Activated naive CD4-positive, alpha-beta T cell treated with anti-CD3 and anti-CD28 coated beads, Interleukin-2, amount 50 U/mL, for 72 hours (primary cell): ENCODE measurements at places on chromosomes 11 and 22.

DNA sequence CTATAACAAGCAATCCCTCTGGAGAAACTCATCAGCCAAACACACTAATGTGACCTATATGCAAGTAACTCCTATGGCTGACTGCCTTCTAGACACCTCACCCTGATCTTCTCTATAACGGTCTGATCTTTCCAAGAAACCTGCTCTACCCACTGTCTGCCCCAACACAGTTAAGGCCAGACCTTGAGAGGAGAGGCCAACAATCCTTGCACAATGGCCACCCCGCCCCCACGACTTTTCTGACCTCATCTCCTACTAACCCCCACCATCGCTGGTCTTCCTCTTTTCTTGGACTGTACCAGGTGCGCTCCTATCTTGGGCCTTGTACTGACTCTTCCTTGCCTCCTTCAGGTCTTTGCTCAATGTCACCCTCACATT is 12.5 kb downstream of the HIRA start:
- DNase-seq = no peak

- DNase-seq = peak; percentile 37
Measured at GRCh38 chr11:3095712-3096361, 38.6 kb upstream of the CARS1 start.

- no peak for DNase-seq
Measured at GRCh38 chr11:56855217-56855616, 106.7 kb upstream of the OR9G4 start.

GRCh38 chr11:128878455-128878854 is 11.4 kb upstream of the KCNJ1 start:
- DNase-seq = no peak

GRCh38 chr11:35126000-35126878 is 12.7 kb upstream of the CD44 start:
- DNase-seq = peak; percentile 69

- no peak for DNase-seq
Measured at GRCh38 chr11:67421430-67422031, 6.1 kb downstream of the CARNS1 start.

- DNase-seq = no peak
Measured at GRCh38 chr11:134072844-134073243, 4.0 kb downstream of the JAM3 start.

DNA sequence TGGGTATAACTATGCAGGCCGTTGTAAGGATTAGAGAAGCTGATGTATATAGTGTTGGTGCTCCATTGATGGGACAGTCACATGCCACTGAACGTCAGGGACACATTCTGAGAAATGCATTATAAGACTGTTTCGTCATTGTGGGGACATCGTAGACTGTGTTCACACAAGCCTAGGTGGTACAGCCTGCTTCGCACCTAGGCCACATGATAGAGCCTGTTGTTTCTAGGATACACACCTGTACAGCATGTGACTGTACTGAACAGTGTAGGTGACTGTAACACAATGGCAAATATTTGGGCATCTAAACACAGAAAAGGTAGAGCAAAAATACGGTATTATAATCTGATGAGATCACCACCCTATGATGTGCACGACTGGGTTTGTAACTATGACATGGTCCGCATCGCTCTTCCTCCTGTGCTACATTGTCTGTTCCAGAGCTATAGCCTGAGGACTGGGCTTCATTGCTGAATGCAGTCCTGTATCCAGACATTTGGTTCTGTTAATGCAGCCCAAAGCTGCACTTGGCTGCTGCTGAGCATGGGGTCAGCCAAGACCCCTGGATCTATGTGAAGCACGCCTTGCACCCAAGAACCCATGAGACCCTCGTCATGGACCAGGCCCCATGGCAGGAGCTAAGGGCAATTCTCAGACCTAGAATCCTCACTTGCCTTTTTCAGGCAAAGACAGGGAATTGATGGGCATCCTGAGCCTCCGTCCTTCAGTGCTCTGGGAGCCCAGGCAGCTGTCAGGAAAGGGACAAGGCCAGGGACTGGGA is 51.1 kb upstream of the THY1 start:
- no peak for DNase-seq

DNA sequence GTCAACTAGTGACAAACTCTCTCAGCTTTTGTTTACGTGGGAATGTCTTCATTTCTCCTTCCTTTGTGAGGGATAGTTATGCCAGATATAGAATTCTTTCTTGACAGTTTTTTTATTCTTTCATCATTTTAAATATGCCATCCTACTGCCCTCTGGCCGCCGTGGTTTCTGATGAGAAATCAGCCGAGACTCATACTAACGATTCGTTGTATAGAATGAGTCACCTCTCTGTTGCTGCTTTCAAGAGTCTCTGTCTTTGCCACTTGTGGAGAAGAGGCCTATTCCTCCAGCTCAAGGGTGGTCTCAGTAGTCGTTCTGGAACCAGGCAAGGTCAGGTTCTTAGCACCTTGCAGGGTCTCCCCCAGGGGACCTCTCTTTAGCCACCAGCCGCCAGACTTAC is 8.0 kb downstream of the MYO7A start:
- DNase-seq = no peak

DNA sequence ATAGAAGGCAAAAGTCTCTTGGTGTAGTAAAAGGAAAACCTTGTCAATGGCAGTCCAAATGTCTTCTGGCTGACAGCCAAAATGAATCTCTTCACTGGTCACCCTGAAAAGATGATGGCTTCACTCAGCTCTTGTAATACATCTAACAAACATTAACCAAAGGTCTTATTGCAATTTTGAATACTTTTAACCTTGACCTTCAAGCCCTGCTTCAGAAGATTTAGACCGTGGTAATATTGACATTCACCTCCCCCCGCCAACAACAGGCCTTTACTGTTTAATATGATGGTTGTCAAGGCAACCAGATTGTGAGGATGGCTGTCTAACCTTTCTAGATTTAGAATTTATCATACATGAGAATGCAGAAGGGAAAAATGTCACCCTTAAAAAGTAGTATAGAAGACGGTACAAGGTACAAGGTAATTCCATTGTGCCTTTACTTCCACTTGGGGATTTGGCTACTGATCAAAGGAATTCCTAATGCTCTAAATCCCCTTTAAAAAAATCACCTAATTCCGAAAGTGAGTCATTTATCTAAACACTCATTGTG is 342.3 kb downstream of the LARGE1 start:
- DNase-seq = no peak
